Fibroblast of skin of left biceps (primary cell): ENCODE measurements at places on chromosomes 7 and 10.

DNA sequence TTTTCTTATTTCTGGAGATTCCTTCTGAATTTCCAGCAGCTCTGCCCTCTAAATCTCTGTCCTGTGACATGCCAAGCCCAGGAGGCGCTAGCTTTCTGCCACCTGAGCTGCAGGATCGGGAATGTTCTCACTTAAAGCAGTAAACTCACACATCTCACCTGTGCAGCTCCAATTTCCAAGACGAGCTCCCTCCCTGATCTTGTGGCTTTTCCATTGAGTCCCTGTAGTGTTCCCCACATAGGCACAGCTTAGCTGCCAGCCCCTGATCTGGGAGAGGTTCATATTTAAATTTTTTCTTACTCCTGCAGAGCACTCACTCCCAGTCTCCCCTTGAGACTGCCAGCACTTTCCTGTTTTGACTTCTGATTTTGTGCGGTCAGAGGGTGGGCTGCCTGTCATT, 479.3 kb downstream of the GLRX3 start:
- no peak for DNase-seq

DNA sequence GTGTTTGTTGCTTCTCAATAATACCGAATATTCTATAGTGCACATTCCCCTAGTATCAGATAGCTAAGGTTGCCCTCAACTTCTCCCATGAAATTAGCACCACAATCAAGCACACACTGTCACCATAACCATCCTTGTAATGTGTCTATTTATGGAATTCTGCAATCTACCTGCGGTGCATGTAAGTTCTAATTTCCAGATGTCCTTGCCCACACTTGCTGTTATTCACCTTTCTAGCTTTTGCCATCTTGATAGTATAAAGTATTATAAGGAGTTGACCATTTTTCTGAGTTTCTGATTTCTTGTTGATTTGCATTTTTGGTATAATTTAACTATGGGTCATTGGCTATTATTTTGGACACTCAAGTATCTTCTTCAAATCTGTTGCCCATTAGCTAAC, 490.1 kb upstream of the GALNT17 start:
- no peak for DNase-seq

- no peak for DNase-seq
These were observed 3.1 kb downstream of the PWWP2B start for GRCh38 chr10:132400041-132400546.

DNA sequence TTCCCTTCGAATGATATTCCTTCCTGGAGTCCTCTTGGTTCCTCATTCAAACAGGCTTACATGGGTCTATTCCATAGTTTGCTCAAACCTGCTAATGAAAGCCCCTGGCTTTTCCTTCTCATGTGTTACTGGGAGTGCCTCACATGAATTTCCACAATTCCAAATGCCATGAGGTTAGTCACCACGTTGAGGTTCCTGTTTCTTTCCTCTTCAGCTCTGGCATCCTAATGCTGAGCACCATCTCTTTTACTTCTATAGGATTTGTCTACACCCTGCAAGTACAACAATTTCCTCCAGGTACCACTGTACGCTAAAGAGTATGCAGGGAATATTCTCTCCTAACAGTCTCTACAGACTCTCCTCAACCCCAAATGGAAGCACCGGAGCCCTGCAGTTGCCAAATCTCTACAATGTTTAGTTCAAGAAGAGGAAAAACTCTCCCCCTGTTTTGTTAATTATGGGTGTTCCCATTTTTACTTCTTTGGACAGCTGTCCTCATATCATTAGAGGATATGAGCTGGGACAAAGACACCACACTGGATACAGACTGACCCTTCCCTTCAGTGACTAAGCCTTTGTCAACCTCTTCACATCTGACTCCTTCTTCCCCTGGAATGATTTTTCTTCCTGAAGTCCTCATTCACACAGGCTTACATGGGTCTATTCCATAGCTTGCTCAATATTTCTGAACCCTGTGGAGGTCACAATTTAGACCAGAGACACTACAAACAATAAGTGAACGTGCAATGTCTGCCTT, 145.8 kb upstream of the BET1 start:
- no peak for DNase-seq

DNA sequence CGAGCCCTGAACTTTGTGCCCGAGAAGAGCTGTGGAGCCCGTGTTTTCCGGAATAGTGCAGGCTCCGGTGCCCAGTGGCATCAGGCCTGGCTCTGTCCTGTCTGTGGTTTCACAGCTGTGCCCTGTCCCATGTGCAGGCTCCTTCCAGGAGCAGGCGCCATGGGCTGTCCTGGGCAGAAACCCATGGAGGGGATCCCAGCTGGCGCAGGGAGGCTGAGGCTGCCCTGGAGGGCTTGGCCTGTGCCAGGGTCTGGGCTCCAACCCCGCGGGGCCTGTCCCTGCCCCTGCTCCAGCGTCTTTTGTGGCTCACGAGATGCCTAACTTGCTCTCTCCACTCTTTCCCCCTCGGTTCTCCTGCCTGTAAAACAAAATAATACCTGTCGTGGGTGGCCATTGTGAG, 23.3 kb upstream of the CRHR2 start:
- no peak for DNase-seq

GRCh38 chr10:104809288-104810090, 168.4 kb downstream of the SORCS3 start:
- no peak for DNase-seq

- DNase-seq, result no peak
These were observed 950.7 kb upstream of the PHF14 start for GRCh38 chr7:10022957-10023356.

- DNase-seq, result no peak
These were observed 7.1 kb upstream of the COL17A1 start for GRCh38 chr10:104092749-104093148.

DNA sequence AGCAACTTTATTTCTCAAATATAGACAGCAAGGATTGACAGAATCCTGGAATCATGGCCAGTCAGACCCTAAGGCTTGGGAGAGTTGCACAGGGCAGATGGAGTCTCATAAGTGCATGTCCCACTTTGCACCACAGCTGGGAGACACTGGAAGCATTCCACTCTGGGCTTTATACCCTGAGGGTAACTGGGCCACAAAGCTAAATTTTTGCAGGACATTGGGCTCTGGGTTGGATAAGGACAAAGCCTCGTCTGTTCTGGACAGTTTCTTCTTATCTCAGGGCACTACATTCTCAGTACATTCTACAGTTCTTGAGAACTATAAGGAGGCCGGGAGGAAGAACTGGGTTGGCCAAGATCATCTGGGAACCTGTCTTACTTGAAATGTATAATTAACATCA, 158.3 kb upstream of the IGFBP3 start:
- DNase-seq, result no peak

DNA sequence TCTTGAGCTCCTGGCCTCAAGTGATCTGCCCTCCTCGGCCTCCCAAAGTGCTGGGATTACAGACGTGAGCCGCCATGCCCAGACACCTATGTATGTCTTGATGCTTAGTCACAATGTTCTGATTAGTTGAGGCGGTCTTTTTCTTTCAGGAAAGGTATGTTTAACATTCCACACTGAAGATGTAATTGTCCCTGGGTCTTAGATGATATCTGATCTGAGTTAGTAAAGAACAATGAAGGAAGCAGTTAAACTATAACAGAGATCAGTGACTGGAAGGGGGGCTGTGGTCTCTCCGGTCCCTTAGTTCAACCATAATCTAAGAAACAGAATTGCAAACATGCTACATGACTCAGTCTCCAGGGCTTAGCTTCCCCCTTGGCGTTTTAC, 31.5 kb upstream of the SH2D4B start:
- peak; percentile 45 for DNase-seq

- DNase-seq, result peak; percentile 61
These were observed 151.3 kb downstream of the TRIL start for GRCh38 chr7:28806841-28807240.

- DNase-seq, result no peak
These were observed 28.7 kb upstream of the ACSL5 start for GRCh38 chr10:112345202-112345601.

GRCh38 chr7:4010061-4010605, 672.0 kb upstream of the FOXK1 start:
- no peak for DNase-seq

- DNase-seq, result no peak
These were observed at the start of gene C10orf67 for GRCh38 chr10:23344241-23344841. C10orf67 (minus strand) TSS chr10:23344797; CDS start chr10:23344774, 23 bp downstream.

DNA sequence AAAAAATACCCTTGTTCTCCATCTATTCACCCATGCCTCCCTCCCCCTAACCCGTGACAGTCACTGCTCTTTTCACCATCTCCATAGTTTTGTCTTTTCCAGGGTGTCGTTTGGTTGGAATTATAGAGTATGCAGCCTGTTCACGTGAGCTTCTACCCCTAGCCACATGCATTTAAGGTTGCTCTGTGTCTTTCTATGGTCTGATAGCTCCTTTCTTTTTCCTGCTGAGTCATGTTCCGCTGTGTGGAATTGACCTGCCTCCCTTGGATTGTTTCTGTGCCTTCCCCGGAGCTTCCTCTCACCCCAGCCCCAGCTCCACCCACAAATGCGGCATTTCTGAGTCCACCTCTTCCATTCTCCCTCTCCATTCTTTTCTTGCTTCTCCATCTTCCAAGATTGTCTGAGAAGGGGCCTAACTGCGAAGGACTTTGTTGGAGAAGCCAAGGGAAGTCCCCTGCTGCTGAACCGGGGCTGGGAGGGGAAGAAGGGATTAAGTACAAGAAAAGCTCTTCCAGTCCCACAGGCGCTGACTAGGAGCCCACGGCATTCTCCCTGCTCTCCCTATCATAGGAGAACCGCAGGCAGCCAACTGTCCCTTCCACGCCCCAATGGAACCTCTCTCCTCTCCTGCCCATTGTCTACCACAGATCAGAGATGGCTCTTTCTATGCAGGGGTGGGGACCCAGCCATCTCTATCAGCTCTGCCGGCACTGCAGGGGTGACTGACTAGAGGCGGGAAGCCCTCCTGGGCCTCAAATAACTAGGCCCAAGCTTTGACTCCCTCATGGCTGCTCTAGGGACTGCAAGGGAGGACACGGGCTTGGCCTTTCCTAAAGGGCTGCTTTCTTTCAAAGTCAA, 87.5 kb upstream of the ANLN start:
- no peak for DNase-seq

DNA sequence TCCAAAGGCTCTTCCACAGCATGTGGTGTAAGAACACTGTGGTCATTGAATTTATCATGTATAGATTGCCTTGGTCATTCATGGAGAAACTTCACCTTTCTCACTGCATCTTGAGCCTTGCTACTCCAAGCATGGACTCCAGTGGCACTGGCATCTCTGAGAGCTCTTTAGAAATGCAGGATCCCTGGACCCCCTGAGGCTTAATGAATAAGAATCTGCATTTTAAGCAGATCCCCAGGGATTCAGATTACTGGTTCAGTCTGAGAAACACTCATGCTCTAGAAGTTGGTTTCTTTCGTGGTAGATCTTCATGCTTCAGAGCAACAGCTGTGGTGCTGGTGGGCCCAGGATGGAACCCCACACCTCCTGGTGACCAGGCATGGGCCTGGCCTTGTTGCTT, 63.2 kb downstream of the CFAP58 start:
- DNase-seq, result no peak

DNA sequence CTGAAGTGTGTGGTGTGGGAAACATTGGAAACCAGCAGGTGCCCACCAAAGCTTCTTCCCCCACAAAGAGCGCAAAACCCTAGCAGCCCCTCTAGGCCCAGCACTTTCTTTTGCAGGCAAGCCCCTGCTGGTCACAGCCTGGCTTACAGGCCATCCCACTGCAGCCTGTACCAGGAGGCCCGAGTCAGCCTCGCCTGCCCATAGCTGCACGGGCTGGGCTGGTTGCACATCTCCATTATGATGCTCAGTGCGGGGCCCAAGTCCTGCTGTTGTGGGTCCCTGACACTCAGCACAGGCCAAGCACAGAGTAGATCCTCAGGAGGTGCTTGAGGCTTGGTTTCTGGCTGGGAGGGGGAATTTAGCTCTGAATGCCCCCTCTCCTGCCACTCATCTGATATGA, 8.0 kb downstream of the CDHR1 start:
- no peak for DNase-seq

- no peak for DNase-seq
These were observed 756.0 kb downstream of the KCNMA1 start for GRCh38 chr10:76881477-76882220.

DNA sequence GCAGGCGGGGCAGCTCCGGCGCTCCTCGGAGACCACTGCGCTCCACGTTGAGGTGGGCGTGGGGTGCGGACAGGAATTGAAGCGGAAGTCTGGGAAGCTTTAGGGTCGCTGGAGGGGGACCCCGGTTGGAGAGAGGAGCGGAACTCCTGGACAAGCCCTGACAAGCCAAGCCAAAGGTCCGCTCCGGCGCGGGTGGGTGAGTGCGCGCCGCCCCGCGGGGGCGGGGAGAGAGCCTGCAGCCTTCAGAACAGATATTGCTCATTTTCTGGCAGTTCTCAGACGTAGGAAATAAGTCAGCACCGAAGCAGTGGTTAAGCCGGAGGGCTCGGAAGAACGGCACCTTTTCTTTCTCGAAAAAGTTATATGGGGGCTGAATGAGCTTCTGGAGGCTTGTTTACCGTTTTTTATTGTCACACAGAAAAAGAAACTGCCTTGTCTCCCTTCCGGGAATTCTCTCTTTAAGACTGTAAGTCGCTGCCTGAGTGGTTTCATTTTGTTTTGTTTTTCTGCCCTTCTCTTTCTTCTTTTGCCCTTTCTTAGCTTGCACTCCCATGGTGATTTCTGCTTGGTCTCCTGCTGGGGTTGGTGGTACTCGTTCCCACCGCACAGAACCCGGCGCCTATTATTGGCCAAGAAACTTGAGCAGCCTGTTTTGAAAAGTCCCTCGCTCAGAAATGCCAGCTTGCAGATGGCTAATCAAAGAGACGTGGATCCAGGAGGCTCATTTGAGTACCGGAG, 732 bp downstream of the FAS start:
- DNase-seq, result no peak

- DNase-seq, result no peak
These were observed 138.1 kb downstream of the RALA start for GRCh38 chr7:39761449-39761848.

GRCh38 chr10:52770904-52771303, 1.7 kb downstream of the MBL2 start:
- DNase-seq, result no peak

DNA sequence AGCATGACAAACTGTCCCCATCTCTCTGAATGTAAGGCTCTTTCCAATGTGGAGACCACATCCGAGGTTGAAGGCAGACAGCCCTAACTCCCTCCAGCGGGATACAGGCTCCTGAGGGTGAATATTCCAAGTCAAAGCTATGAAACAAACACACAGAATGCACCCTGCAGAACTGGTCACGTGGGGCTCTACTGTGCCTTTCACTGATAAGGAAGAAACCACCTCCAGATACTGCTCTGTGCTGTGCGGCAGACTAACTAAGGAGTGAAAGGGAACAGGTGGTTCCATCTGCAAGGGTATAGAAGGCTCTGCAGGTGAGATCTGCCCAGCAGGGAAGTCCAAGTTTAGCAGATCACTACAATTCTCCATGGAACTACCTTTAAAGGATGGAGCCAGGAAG, 534.4 kb downstream of the KCNMA1 start:
- DNase-seq, result no peak

DNA sequence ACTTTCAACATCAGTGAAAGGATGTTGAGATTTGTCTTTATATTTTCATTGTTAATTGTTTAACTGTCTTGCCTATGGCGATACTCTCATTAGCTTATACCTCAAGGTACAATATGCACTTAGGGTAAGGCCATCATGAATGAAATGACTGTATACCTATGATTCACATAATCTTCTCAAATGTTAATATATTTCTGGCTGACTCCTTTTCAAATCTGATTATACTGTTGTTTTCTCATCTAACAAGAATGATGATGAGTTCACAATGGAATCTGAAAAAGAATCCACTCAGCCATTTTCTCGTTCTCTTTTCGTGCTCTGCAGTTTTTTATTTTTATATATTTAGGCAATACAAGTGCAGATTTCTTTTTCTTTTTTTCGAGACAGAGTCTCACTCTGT, 159.1 kb downstream of the ARHGAP12 start:
- DNase-seq, result no peak
